ENCODE measurements at places on chromosomes 3 and 15.
A peak's percentile ranks its signal among the peaks of the same experiment; 100 is the strongest.

GRCh38 chr15:33834892-33835743, 133.2 kb upstream of the CHRM5 start:
- no peak for DNase-seq

- DNase-seq, result no peak
These were observed 168.3 kb downstream of the ATP10A start for GRCh38 chr15:25694823-25695312.

DNA sequence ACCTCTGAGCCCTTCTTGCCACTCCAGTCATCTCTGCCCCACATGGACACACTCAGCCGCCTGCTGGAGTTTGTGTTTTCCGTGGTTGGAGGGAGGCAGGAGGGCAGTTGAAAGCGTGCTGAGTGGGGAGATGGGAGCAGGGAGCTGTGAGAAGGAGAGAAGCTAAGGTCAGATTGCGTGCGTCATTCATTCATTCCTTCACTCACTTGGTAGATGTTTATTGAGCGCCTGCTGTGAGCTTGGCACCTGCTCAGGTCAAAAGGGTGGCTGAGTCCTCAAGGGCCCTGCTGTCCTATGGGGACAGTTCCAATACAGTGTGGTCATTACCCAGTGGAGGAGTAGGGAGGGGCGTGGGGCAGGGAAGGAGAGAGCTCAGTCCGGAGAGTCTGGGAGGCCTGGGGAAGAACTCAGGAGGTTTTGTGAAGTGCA, 23.5 kb downstream of the LIMD1 start:
- DNase-seq, result no peak

DNA sequence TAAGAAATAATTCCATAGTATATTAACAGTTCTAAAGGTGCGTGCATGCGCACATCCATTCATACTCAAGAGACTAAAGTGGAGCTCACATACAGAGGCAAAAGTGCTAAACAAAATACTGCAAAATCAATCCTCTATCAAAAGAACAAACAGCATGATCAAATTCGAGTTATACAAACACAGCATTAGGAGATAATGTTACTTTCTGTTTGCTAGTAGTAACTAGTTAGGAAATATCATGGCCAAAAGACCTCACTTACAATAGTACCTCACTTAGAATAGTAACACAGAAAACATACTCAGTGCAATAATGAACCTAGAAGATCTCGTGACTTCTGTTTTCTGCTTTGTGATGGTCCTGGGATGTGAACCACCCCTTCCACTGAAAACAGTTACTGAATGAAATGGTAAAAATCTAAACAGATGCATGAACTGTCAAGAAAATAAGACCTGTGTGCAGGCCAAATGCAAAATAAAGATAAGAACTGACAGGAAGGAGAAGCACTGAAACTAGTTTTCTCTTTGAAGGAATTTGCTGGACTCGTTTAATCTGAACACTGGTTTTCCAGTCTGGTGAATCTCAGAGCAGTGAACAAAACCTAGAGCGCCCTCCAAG, 20.9 kb upstream of the CEMIP start:
- DNase-seq, result no peak

- no peak for DNase-seq
These were observed at the start of gene PLAAT1 for GRCh38 chr3:193240850-193241706. TSS of gene PLAAT1 (plus strand) at chr3:193241222. CDS start at chr3:193255651, 14,429 bp downstream.

GRCh38 chr15:72306211-72306785, 13.7 kb downstream of the CELF6 start:
- no peak for DNase-seq

DNA sequence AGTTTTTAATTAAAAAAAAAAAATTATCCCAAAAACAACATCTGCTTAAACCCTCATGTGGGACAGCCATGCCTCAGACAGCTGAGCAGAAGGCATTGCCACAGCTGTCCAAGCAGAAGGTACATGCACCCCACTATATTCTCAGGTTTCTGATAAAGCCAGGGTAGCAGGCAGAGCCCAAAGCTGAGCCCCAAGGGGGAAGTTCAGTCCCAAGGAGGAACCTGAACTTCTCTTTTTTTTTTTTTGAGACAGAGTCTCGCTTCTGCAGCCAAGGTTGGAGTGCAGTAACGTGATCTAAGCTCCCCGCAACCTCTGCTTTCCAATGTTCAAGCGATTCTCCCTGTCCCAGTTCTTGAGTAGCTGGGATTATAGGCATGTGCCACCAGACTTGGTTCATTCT, 33.2 kb downstream of the MKRN2 start:
- no peak for DNase-seq

DNA sequence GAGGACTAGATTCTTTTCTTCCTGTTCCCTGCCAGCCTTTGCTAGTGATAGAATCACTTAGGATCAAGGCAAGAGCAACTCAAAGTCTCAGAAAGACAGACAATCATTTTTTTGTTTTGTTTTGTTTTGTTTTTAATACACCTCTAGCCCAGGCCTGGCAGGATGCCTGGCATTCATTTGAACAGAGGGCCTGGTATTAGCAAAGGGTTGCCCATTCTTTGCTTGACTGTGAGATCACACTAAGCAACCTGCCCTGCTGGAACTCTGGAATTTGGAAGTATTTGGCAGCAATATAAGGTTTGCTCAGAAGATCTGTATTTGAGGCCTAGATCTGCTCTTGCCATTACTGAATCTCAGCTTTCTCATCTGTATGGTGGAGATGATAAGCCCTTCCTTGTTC, 21.8 kb upstream of the ATP13A5 start:
- no peak for DNase-seq

DNA sequence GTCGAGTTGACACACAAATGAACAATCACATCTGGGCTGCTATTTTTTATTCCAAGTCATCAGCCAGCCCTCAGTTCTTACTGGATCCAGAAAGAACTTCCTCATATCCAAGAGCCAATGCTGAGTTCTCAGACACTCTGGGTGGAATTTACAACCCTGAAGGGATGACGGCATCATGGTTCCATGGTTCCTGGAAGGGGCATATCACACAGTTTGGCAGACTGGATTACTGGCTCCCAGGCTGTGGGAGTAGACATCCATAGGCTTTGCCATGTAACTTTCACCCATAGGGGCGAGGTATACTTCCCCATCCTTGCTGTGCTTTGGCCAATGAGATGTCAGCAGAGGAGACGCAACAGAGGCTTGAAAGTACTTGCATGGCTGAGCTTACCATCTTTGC, 26.9 kb upstream of the KBTBD12 start:
- no peak for DNase-seq

GRCh38 chr3:160641665-160642309, 35.2 kb upstream of the ARL14 start:
- DNase-seq, result no peak

- DNase-seq, result peak; percentile 76
These were observed 40.2 kb downstream of the IDH2 start for GRCh38 chr15:90062023-90062442.

GRCh38 chr3:108525256-108525655, 14.9 kb upstream of the MYH15 start:
- no peak for DNase-seq

GRCh38 chr15:63473999-63474809, 30.2 kb upstream of the USP3 start:
- DNase-seq, result no peak

DNA sequence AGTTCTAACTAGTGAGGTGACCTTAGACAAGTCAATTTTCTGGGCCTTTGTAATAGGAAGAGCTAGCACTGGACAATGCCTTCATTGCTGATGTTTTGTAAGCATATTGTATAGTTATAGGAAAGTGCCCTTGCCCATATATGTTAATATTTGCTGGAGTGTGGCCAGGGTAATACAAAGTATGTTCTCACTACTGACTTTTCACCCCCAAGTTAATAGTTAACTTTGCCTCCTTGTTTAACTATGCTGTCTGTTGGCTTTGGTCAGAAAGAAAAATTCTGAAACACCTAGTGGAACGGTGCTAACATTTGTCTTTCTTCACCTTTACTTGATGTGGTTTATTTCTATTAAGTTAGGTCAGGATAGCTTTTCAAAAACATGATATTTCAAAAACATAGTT, 287.4 kb upstream of the CTNNB1 start:
- DNase-seq, result no peak

- DNase-seq, result no peak
These were observed 9.5 kb downstream of the C3orf20 start for GRCh38 chr3:14684447-14684846.

- DNase-seq, result no peak
These were observed 13.3 kb upstream of the KIF23 start for GRCh38 chr15:69400850-69401249.

DNA sequence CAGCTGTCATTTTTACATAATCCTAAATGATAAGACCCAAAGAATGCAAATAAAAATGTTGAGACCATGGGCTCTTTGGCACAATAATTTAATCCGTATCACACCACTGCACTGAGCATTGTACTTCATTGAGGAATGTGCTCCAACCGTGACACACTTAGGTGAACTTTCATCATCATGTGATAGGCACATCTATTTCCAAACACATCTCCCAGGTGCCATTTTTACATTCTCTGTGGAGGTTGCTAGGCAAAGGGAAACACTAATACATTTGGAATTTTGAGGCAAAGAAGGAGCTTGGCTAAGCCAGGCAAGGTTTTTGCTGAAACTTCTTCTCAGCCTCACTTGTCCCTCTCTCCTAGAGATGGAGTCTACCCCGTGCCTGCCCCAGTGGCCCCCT, 68.7 kb downstream of the LRTM1 start:
- no peak for DNase-seq

DNA sequence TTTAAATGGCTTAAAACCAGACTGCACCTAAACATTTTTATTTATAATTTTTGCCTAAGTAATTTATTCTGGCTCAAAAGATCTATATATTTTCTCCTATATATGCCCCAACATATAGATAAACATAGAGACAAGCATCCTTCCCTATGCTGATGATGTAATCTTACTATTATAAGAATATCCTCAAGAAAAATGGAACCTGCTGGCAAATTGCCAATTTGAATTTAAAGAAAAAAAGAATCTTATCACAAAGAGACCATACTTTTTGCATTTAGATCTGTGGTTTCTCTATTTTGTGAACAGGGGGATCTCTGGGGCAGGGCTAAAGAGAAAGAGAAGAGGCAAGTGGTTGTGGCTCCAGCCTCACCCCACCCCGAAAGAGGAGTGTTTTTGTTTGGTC, 107.2 kb upstream of the CMC1 start:
- no peak for DNase-seq

Data from NCI-H187 treated with DMSO at 0.1 percent for 48 hours (cell line).